ENCODE measurements at places on chromosomes 11 and 22.

GRCh38 chr11:60064111-60064510, 7.6 kb downstream of the MS4A3 start:
- DNase-seq: no peak

DNA sequence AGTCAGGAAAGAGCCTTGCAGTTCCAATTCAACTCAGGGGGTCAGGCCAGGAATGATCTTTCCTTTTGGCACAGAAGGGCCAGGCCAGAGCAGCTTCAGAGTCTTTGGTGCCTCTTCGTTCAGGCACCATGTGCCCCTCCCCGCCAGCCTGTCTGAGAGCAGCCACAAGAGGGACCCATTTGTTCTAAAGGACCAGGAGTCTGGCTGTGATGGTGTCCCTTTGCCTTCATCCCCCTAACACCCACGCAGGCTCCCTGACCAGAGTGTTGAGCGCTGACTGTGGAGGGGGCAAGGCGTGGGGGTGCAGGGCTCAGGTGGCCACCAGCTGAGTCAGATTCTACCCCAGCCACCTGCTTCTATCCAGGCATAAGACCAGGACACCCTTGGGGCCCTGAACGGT, 156.4 kb downstream of the TTC17 start:
- DNase-seq: no peak

GRCh38 chr11:44192462-44193100, 97.1 kb downstream of the EXT2 start:
- DNase-seq: no peak

- DNase-seq: no peak
These were observed 320.9 kb upstream of the CCDC179 start for GRCh38 chr11:23181022-23181807.

GRCh38 chr11:65130631-65131416, 3.5 kb downstream of the SYVN1 start:
- DNase-seq: no peak

- no peak for DNase-seq
These were observed 9.8 kb upstream of the ELMOD1 start for GRCh38 chr11:107581147-107581546.

GRCh38 chr11:57614234-57614772, 16.8 kb downstream of the SERPING1 start:
- DNase-seq: no peak

- DNase-seq: no peak
These were observed 18.4 kb downstream of the OR51I2 start for GRCh38 chr11:5467527-5467926.

GRCh38 chr22:37672206-37672919, 3.1 kb upstream of the LGALS1 start:
- no peak for DNase-seq

GRCh38 chr11:63933459-63933858, 5.3 kb upstream of the NAA40 start:
- no peak for DNase-seq

GRCh38 chr22:48920776-48921241, 906.9 kb downstream of the BRD1 start:
- no peak for DNase-seq

- DNase-seq: no peak
These were observed 51.1 kb upstream of the LMO2 start for GRCh38 chr11:33942954-33943353.

DNA sequence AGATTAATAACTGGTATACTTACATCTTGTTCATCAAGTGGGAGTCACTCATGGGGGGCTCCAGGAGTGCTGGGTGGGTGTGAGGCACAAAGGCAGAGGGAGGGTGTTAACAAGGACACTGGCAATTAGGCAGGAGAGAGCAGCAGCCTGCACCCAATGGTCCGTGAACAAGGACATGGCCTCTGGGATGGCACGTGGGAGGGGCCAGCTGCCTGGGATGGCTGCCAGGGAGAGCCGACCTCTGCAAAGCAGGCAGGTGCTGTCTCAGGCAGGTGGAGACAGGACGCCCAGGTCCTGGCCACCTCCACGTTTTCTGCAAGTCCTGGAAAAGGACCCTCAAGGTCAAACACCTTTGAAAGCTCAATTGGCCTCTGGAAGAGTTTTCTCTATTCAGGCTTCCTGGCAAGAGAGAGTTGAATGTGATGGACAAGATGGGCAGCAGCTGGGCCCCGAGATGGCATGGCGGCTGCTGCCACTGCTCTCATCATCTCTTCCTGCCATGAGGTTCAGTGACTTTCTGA, 257.1 kb downstream of the BUD13 start:
- no peak for DNase-seq

DNA sequence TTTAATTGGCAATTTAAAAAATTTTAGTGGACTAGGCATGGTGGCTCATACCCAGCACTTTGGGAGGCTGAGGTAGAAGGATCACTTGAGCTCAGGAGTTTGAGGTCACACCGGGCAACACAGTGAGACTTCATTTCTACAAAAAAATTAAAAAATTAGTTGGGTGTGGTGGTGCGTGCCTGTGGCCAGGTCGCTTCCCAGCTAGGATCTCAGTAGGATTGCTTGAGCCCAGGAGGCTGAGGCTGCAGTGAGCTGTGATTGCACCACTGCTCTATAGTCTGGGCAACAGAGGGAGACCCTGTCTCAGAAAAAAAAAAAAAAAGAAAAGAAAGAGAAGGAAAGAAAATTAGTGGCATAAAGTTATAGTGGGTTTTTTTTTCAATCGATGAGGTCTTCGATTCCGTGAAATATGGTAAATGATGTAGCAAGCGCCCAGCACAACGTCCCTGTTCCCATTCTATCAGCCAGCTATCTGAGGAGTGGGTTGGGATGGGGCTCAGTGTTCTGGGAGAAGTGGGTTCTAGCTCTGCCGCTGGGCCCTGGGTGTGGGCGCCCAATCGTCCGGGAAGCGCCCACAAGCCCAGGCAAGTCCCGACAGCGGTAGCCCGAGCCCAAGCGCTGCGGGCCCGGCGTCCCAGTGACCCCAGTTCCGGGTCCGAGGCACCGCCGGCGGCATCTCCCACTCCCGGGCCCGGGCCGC, 1.4 kb downstream of the FOSL1 start:
- DNase-seq: no peak

DNA sequence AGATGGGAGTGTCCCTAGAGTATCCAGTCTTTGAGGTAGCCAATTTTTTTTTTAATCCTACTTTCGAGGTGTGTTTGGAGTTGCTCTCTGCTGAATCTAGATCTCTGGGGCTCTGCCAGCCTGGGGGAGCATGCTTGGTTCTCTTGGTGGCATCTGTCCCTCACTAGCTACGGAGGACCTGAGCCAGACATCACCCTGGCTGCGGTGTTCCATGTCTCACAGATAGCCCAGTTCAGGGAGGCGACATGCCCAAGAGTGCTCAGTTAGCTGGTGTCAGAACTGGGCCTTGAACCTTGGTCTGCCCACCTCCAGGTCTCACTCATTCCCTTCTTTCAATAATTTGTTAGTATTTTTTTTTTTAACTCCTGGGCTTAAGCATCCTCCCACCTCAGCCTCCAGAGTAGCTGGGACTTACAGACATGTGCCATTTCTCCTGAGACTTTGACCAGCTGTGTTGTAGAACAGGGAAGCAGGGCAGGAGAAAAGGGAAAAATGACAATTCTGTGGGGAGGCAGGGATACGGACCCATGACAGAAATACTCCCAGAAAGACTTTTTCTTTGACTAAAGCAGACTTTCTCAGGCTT, 621 bp downstream of the HMOX1 start:
- no peak for DNase-seq

- DNase-seq: no peak
These were observed 13.4 kb downstream of the PITPNB start for GRCh38 chr22:27905653-27906052.

- DNase-seq: no peak
These were observed 50.7 kb downstream of the MICAL2 start for GRCh38 chr11:12161137-12161536.

DNA sequence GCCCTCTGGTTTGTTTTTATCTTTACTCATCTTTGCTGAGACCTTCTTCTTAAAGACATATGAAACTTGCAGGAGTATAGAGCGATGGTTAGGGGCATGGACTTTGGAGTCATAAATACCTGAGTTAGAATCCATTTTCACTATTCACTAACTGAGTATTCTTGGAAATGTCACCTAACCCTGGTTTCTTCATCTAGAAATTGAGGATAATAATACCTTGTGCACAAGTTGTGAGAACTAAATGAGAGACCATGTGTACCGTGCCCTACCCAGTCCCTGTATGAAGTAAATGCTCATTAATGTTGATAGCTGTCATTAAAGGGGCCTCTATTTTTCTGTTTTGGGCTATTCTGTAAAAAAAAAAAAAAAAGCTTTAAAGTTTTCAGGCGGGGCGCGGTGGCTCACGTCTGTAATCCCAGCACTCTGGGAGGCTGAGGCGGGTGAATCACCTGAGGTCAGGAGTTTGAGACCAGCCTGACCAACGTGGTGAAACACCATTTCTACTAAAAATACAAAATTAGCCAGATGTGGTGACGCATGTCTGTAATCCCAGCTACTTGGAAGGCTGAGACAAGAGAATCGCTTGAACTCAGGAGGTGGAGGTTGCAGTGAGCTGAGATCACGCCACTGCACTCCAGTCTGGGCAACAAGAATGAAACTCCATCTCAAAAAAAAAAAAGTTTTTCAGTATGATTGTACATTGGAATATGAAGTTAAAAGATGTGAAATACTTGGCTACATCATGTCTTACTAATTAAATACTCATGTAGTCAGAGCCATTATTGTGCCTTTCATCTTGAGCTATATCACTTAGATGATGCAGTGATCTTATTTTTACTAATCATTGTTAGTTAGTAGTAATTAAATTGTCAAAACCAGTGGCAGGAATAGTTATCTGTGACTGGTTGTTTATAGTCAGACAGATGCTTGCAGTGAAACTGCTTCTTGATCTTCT, 95.0 kb downstream of the AMOTL1 start:
- no peak for DNase-seq

DNA sequence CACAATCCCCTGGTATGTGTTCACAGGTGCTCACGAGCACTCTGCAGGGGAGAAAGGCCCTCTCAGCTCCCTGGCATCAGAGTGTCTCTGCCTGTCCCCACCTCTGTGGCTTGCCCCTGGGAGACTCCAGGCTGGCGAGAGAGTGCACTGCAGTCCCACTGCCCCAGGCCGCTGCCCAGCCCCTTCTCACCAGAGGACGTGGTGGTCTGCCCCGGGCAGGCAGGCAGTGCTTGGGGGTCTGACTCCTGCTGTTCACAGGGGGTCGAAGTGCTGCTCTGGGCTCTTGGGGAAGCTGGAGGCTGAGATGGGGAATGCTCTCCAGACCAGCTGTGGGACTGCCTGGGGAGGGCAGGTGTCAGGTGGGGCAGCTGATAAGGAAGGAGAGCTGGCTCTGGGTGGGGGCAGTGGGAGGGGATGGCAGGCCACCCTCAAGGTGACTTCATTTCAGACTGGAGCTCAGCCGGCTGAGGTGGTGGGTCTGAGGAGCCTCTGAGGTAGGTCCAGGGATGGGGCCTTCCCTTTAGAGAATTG, 151.0 kb upstream of the B3GAT1 start:
- no peak for DNase-seq

DNA sequence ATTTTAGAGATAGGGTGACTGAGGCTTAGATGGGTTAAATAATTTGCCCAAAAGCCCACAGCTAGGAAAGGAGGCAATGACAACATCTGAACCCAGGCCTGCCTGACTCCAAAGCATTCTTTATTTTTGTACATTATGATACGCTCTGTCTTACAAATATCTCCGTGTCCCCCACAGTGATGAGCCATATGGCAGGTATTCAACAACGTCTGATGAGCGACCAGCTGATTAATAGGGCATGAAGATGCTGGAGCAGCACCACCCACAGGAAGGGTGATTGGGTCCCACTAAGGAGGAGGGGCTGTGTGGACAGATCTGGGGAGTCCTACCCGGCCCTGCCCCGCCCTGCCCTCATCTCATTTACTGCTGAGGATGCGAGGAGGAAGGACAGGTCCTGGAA, 380.6 kb downstream of the CADM1 start:
- no peak for DNase-seq

DNA sequence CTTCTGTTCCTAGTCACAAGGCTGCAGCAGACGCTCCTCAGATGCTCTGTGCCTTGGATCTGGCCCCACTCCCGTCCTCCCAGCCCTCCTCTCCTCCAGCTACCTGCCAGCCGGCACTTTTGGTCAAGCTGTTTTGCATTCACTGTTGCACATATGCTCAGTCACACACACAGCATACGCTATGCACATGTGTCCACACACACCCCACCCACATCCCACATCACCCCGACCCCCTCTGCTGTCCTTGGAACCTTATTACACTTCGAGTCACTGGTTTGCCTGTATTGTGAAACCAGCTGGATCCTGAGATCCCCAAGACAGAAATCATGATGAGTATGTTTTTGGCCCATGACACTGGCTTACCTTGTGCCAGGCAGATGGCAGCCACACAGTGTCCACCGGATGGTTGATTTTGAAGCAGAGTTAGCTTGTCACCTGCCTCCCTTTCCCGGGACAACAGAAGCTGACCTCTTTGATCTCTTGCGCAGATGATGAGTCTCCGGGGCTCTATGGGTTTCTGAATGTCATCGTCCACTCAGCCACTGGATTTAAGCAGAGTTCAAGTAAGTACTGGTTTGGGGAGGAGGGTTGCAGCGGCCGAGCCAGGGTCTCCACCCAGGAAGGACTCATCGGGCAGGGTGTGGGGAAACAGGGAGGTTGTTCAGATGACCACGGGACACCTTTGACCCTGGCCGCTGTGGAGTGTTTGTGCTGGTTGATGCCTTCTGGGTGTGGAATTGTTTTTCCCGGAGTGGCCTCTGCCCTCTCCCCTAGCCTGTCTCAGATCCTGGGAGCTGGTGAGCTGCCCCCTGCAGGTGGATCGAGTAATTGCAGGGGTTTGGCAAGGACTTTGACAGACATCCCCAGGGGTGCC, 109.8 kb downstream of the BCR start:
- no peak for DNase-seq

Data from anterior cingulate cortex (tissue), 58 donors.